ENCODE measurements at places on chromosomes 4 and X.

- DNase-seq, result no peak
Observed at GRCh38 chr4:163707873-163708272, 213.4 kb downstream of the TMA16 start.

- no peak for DNase-seq
Observed at GRCh38 chrX:57379296-57379695, 92.8 kb downstream of the FAAH2 start.

- no peak for DNase-seq
Observed at GRCh38 chrX:130139474-130140201, 26.0 kb downstream of the AIFM1 start.

DNA sequence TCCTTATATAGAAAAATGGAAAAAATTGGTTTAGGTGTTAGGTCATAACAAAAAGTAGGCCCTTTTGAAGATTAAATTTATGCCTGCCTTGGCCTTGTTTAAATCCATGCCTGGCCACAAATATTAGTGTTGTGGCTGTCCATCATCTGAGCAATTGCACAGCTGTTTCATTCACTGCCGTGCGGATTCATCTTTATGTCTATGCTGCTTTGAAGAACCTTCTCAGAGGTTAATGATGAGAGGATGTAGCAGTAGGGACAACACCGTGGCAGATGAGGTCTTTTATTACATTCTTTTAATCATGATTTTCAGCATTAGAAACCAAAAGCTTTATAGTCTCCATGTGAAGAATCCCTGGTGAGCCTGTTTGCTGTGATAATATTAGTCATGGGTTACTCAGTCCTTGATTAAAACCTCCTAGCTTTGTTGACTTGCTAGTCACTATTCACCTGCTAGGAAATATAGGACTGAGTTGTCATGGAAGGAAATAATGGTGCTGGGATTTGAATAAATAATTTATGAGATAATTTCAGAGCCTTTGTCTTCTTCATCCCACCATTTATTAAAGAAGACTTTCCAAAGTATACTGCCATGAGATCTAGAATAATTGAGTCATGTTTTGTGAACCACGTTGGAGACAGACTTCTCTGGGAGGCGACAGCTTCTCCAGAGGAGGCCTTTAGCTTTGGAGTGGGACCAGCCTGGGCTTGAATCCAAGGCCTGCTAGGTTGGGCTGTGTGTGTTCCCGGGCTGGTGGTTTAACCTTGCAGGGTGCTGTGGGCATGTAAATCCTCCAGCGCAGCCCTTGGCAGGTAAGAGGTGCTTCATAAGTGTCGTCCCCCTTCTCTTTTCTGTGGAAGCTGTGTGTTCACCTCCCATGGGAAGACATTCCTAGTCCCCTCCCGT is 53.5 kb downstream of the PTTG2 start:
- DNase-seq, result no peak

DNA sequence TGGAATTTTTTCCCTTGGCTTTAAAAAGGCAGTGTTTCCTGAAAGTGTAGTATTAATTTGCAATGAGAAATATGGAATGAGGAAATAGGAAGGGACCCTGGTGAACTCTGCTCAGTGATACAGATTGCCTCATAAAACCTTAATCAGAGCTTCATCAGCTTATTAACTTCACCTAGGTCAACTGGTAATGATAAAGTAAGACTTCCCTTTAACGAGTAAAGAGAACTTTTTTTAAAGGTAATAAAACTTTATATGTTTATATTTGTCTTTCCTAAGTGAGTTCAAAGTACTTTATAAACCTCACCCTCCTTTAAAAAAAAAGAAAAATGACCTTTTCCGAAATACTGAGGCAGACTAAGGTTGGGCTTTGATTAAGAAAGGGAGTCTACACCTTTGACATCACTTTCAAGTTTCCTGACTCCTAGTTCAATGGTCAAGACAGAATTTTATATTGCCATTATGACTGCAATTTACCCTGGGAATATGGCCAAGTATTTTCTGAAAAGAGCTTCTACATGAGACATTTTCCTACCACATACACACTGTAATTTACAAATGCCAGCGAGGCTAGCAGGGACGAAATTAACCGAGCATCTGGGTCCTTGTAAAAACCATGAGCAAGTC is 706.3 kb upstream of the TENM3 start:
- DNase-seq, result no peak

GRCh38 chr4:147629783-147630730 is 12.9 kb downstream of the TMEM184C start:
- no peak for DNase-seq

Data from GM19239 (cell line).